ENCODE measurements at places on chromosomes 7 and 10. TPM values are rescaled to one million over a fixed set of nuclear protein-coding genes. Genes with fewer than 3 reads are reported as not detected.

HGF gene
- 6.2 TPM for total RNA-seq

SGPL1 gene
- 52.5 TPM for total RNA-seq

- DNase-seq, result no peak
Observed at GRCh38 chr10:73359492-73359891, 828 bp upstream of the CFAP70 start.

GRCh38 chr10:120085096-120085796 lies 192.7 kb downstream of the SEC23IP start:
- peak; percentile 32 for DNase-seq

DNA sequence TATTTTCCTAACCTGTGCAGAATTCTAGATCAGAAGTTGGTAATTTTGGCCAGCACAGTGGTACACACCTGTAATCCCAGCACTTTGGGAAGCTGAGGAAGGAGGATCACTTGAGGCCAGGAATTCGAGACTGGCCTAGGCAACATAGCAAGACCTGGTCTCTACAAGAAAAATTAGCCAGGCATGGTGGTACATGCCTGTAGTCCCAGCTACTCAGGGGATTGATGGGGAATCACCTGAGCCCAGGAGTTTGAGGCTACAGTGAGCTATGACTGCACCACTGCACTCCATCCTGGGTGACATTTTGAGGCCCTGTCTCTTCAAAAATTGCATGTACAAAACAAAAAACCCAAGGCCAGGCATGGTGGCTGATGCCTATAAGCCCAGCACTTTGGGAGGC lies 8.6 kb downstream of the PGAM1 start:
- no peak for DNase-seq

FXYD4 gene
- total RNA-seq, result not detected

- DNase-seq, result no peak
Observed at GRCh38 chr10:8594176-8594575, 539.7 kb downstream of the GATA3 start.

DNA sequence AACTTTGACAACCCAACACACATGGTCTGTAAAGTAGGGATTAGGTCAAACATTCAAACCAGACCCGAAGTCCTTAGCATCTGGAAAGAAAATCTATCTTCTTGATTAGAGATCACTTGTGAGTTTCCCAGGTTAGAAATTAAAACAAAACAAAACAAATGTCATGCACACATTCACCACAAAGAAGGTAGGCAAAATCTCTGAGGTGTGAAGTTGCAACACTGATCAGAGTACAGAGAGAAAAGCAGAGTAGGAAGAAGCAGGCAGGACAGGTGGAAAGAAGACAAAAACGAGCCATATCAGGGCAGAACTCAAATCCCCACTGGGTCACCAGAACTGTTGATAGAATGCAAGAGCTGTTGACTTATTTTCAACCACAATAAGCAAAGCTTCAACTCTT lies 102.8 kb upstream of the THSD7A start:
- no peak for DNase-seq

GRCh38 chr10:23381298-23382040 lies 36.9 kb upstream of the C10orf67 start:
- DNase-seq, result no peak

DNA sequence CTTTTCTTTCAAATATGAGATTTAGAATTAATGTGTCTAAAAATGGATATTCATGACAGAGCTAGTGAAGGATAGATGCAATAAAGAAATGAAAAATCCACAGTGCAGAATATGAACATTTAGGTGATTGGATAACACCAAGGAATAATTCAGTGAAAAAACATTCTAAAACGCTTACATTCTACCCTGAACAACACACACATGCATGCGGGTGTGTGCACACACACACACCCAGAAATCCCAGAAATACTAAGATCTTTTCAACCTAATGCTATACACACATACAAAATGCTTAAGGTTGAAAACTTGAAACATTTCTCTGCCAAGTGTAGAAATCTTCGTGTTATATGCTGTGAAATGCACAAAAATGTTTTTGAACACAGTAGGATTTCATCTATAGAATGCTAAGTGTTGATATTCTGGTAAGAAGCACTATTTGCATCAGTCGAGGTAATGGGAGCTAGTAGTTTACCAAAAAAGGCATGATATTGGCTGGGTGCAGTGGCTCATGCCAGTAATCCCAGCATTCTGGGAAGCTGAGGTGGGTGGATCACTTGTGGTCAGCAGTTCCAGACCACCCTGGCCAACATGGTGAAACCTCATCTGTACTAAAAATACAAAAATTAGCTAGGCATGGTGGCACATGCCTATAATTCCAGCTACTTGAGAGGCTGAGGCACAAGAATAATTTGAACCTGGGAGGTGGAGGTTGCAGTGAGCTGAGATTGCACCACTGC lies 600.6 kb downstream of the PHTF2 start:
- DNase-seq, result no peak

- no peak for DNase-seq
Observed at GRCh38 chr10:19930936-19931893, 115.0 kb downstream of the PLXDC2 start.

MSMB gene
- total RNA-seq, result 41.6 TPM

OR13A1 gene
- total RNA-seq, result not detected

CPA4 gene
- total RNA-seq, result not detected

INHBA gene
- total RNA-seq, result 4.8 TPM

ITGB8 gene
- 5.4 TPM for total RNA-seq

ACHE gene
- not detected for total RNA-seq

DNA sequence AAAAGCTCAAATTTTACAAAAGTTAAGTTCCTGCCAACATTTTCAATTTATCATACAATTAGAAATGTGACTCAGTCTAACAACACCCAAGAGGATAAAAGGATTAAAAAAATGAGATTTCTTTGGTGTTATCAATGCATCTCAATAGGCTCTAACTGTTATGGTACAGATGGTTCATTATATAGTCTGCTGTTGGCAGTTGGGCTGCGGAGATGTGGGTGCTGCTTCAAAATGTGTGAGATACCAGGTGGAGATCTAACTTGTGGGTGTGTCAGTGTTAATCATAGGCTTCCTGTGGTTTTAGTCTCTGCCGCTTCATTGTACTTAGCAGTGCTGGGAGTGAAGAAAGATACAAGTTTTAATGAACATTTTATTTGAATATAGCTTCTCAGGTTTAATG lies 231.2 kb downstream of the EXOC4 start:
- peak; percentile 37 for DNase-seq

OGDHL gene
- total RNA-seq, result not detected

ARL3 gene
- total RNA-seq, result 3.1 TPM

COL1A2 gene
- 1,937 TPM for total RNA-seq

MCU gene
- total RNA-seq, result 90.1 TPM

TMEM236 gene
- 9.6 TPM for total RNA-seq

DNA sequence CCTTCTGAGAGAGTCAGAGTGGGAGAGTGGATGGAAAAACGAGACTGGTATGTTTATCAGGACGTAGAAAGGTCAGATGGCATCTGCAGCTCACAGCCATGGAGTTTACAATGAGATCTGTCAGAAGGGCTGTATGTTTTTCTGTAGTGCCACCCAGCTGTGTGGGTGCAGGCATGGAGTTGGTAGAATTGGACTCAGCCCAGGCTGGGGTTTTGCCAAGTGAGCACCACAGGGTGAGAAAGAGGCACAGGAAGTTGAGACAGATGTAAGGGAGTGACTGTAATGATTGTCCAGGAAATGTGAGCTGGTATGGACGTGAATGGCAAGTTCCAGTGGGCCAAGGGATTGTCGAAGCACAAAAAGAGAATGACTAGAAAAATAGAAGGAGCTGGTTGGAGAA lies 9.1 kb upstream of the ZYX start:
- no peak for DNase-seq

KCP gene
- 2.3 TPM for total RNA-seq

VGF gene
- 0.55 TPM for total RNA-seq

GRCh38 chr10:10915215-10915614 lies 102.5 kb upstream of the CELF2 start:
- no peak for DNase-seq

DNA sequence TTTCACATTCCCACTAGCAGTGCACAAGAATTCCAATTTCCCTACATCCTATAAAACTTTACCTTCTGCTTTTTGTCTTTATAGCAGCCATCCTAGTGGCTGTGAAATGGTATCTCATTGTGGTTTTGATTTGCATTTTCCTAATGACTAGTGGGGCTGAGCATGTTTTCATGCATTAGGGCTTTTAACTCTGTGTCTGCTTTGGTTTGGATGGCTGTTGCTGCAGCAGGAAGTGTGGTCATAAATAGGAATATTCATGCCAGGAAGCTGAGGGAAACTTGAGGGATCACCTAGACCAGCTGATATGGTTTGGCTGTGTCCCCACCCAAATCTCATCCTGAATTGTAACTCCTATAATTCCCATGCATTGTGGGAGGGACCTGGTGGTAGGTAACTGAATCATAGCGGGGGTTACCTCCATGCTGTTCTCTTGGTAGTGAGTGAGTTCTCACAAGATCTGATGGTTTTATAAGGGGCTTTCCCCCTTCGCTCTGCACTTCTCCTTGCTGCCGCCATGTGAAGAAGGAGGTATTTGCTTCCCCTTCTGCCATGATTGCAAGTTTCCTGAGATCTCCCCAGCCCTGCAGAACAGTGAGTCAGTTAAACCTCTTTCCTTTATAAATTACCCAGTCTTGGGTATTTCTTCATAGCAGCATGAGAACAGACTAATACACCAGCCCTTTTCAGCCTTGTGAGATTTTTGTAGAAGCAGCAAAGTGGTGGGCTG lies 181.8 kb upstream of the PITRM1 start:
- DNase-seq, result no peak

GRCh38 chr7:127652333-127653248 lies 597 bp downstream of the SND1 start:
- no peak for DNase-seq

SLC26A3 gene
- not detected for total RNA-seq

DNA sequence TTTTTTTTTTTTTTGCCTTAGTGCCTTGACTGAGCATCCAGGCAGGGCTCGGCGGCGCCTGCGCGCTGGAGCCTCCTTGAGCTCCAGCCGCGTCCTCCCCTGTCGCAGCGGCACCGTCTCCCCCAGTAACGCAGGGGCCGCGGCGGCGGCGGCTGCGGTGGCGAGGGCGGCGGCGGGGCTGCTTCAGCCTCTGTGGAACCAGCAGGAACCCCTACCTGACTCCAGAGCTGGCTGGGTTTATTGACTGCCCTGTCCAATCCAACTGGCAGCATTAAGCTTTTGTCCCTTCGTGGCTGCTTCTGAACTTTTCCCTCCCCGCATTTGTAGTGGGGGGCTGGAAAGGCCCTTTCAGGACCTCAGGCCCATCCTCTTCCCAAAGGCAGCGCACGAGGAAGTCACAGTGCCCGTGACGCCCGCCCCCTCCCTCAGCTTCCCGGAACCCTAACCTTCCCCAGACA lies at the start of gene GPR85:
Gene GPR85, minus strand, starts transcription at position 397 of the 458 bp plus-strand sequence. CDS start 2,106 bp downstream, outside the sequence.
- DNase-seq, result peak; percentile 92

DNA sequence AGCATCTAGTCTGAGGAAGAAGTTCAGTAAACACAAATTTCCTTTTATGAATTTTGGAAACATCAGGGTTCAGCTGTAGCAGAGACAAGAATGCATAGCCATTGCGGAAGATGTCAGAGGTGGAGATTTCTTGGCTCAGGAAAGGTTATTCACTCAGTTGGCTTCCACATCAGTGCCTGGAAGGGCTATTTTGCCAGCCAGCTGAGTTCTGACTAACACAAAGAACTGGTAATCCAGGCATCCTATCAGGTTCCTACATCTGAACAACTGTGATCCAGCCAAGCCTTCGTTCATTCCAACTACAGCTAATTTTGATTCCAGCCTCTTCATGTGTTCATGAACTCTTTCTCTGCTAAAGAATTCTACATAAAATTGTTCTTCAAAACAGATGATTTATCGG lies 965.6 kb downstream of the XPNPEP1 start:
- DNase-seq, result no peak

NPFFR1 gene
- total RNA-seq, result under 0.01 TPM

SLC39A12 gene
- not detected for total RNA-seq

MSS51 gene
- total RNA-seq, result not detected

GIMAP6 gene
- total RNA-seq, result 1.2 TPM

LIPM gene
- total RNA-seq, result not detected

- no peak for DNase-seq
Observed at GRCh38 chr10:133123050-133123745, 35.5 kb downstream of the ADGRA1 start.

- no peak for DNase-seq
Observed at GRCh38 chr10:107589081-107589480, 424.6 kb upstream of the SORCS1 start.

- no peak for DNase-seq
Observed at GRCh38 chr10:97089209-97089870, 96.4 kb downstream of the SLIT1 start.

MUC3A gene
- 0.45 TPM for total RNA-seq

DNA sequence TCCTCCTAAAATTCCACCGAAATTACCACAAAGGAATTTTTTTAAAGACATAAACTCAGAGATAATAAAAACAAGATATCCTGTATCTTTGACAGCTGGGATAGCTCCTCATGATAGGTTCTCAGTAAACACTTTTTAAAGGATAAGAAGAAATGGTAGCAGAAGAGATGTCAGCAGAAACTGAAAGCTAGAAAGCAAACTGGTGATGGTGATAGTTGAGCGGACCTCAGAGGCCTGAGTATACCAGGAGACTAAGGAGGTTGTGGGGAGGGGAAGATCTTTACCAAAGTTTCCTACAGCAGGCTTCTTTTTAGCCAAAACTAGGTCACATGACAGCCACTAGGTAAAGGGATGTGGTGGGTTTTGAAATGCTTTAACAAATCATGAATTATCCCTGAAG lies 22.5 kb downstream of the PCGF5 start:
- DNase-seq, result no peak

GLI3 gene
- 6.2 TPM for total RNA-seq

DNA sequence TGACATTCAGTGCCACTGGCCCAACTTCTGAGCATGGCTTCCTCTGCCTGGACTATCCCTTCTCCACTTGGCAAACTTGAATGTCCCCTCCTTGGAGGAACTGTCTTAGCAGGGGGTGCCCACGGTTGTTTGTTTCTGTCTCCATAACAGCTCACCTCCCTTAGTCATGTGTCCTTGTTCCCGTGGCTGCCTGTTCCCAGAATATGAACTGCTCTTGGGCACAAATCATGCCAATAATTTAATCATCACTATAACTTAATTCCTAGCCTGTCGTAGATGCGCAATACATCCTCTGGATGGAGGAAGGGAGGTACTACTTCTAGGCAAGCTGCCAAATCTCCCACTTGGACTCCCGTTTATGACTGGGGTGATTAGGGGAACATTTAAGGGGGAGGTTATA lies 173.1 kb downstream of the MYOF start:
- no peak for DNase-seq
